NCI-H524 (cell line): ENCODE measurements at places on chromosomes 7 and 10.

GRCh38 chr7:85274454-85274853 is 87.6 kb upstream of the SEMA3D start:
- no peak for DNase-seq

DNA sequence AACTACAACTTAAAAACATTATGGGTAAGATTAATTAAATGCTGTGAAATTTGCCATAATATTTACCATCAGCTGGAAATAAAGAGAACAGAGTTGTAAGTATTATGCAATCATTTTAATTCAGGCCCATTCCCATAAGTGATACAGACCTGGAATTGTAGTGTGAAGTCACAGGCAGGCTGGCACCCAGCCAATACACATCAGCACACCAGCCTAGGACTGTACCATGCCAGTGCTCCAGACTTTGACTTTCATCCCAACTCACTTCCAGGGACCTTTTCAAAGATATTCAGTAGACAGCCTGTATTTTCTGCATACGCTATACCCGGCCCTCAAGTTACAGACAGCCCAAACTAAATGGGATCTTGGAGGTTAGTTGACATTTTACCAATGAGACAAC is 143.3 kb downstream of the TES start:
- no peak for DNase-seq

DNA sequence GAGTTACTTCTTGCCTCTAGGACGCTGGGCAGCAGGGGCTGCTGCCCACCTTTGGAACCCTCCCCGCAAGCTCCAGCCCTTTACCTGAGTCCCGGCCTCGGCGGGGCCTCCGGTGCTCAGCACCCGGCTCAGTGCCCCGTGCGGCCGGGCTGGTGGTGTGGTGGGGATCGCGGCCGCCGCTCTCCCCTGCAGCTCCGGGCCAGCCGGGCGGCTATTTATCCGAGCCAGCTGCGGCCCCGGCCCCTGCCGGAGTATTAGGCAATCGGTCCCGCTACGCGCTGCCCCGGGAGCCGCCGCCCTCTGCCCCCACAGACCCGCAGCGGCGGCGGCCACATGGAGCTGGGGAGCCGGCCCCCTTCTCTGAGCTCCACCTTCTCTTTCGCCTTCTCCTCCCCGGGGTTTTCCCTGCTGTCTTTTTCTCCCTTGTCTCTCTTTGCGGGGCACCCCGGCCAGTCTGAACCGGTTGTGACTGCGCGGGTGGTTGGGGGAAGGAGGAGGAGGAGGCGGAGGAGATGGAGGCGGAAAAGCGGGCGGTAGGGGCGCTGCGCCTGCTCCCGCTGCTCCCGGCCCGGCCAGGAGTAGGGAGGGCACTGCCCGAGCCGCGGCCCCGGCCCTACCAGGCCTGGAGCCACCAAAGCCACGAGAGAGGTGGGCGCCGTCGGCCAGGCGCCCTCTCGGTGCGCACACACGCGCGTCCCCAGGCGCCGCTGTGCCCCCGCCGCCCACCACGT is at the start of gene SLC16A9:
TSS of gene SLC16A9 (minus strand) at position 456 of the 731 bp plus-strand sequence. CDS start 25,559 bp downstream, outside the sequence.
- peak; percentile 41 for DNase-seq

GRCh38 chr7:68078157-68078710 is 1081.6 kb downstream of the TYW1 start:
- no peak for DNase-seq

DNA sequence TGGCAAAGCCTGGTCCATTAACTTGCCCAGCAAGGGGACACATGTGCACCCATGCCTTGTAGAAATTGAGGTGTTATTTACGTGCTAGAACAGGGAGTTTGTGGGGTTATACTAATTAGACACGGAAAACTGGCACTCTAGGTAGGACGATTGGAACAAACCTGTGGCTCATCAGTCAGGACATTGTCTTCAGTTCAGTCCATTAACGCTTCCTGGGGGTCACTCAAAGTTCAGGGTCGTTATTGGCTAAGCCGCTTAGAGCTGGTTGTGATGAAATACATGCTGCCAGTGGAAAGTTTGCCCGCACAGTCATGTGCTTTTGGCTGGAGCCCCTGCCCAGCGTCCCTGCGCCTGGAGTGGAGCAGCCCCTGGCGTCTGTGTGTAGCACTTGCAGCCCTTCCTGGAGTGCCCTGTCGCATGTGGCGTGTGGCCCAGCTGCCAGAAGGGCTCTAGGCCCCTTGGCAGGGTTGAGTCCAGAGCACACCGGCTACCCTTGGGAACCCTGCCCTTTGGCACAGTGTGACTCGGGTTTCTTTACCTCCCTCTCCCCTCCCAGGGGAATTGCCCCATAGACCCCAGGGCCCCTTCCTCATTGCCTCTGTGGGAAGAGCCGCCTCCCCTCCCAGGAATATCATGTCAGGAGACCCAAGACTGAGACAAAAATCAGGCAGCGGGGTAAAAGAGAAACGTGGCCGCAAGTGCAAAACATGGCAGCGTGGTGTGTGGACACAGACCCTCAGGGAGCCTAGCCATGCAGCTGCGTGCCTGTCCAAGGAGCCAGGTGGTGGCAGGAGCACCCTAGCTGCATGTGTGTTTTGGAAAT is 9.8 kb downstream of the ZNF775 start:
- DNase-seq, result peak; percentile 91

- no peak for DNase-seq
These were observed 276.8 kb downstream of the ELFN1 start for GRCh38 chr7:1946773-1947450.

DNA sequence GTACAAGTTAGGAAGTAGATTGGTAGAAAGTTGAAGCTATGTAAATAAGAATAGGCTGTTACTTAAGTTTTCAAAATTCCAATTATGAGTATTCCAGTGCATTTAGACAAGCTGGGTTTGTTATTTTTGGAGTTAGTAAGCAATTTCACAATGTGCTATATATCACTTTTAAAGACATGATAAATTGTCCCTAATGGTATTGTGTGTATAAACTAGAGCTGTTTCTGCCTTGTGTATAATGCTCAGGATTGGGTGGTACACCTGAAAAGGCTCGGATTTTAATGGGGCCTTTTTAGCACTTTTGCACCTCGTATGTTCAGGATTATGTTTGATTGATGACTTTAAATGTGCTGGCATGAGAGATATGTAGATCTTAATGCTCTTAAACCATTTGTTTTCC is 175.8 kb downstream of the VTI1A start:
- no peak for DNase-seq

DNA sequence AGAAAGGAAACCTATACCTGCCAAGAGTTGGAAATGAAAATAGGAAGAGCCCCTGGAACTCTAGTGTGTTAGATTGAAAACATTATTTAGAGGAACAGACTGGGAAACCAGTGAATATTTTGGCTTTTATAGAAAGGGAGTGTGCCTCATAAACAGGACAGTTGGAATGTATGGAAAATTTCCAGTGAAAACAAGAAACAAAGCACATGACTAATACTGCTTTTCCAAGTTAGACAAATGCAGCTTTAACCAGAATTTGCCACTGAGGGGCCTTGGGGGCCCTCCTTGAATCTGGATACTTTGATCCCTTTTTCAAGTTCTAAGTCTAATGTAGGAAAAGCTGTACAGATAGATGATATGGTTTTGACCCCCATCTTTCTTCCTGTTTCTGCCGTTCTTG is 21.2 kb downstream of the ITGB8 start:
- no peak for DNase-seq

DNA sequence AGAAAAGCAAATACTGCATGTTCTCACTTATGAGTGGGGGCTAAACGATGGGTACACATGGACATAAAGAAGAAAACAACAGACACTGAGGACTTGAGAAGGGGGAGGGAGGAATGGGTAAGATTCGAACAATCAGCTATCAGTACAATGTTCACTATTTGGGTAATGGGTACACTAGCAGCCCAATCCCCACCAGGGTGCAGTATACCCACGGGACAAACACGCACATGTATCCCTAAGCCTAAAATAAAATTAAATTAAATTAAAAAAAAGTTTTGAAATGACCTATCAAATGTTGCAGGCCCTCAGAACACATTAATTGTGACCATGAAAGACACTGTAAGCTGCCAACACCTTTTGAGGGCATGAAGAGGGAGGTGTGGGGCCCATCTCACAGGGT is 316.0 kb downstream of the WDR37 start:
- DNase-seq, result no peak

- no peak for DNase-seq
These were observed 91.8 kb downstream of the PRKAG2 start for GRCh38 chr7:151784853-151785680.

- no peak for DNase-seq
These were observed 7.3 kb downstream of the UNCX start for GRCh38 chr7:1239803-1240516.

DNA sequence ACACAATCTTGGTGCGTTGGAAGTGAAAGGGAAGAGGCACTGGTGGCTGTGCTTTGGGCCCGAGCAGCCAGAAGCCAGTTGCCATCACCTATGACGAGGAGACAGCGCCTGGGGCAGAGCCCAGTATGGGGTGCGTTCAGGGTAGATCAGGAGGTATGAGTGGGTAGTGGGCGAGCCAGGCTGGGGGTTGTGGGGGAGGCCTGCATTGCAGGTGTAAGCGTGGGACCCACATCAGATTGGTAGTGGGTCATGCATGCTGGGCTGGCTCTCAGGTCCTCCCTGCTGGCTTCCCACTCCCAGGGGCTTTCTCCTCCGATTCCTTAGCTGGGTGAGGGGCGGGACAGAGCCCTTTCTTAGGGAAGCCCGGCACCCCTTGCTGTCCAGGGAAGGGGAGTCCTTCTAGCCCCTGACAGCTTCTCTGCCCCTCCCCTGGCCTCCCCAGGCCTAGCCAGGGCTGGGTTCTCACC is 445 bp upstream of the PVRIG start:
- DNase-seq, result no peak

- DNase-seq, result no peak
These were observed 32.1 kb downstream of the CLRN3 start for GRCh38 chr10:127860592-127860991.

DNA sequence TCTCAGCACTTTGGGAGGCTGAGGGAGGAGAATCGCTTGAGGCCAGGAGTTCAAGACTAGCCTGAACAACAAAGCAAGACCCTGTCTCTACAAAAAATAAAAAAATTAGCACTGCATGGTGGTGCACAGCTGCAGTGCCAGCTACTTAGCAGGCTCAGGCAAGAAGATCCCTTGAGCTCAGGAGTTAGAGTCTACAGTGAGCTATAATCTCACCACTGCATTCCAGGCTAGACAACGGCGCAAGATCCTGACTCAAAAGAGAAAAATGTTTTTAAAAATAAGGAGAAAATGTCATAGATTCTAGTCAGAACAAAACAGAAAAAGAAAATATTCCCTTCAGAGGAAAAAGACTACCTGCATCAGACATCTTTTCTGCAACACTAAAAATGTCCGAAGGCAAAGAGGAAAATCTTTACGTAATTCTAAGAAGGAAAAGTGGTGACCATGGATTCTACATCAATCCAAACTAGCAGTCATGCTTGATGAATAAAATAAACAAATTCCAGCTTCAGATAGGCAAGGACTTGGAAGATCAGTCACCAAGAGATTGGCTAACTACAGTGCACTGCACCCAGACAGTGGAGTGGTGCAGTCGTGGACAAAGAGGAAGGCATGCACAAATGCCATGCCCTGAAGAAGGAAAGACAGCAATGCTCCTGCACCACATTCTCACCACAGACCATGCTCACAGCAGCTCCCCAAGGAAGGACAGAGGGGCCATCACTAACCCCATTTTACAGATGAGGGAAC is 54.3 kb downstream of the ERCC6 start:
- DNase-seq, result no peak

GRCh38 chr7:90092506-90092905 is 61.8 kb upstream of the STEAP1 start:
- no peak for DNase-seq

- no peak for DNase-seq
These were observed 1.8 kb downstream of the SMURF1 start for GRCh38 chr7:99141841-99142726.

- no peak for DNase-seq
These were observed 90.3 kb upstream of the PARD3 start for GRCh38 chr10:34905200-34905927.

DNA sequence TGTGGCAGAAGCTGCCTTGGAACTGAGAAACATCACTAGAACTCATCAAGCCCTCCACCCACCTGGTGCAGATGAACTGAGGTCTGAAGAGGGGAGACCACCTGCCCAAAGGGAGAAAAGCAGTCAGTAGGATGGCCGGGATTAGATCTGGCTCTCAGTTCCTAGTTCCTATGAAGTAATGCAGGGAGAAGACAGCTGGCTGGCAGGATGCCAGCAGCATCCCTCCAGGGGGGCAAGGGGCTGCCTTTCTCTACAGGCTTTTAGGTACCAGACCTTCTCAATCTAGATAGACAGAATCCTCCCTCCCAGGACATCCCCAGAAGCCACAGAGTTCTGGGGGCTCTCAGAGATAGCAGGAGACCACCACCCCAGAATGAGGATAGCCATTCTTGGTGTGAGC is 7.8 kb downstream of the CRHR2 start:
- DNase-seq, result peak; percentile 18

DNA sequence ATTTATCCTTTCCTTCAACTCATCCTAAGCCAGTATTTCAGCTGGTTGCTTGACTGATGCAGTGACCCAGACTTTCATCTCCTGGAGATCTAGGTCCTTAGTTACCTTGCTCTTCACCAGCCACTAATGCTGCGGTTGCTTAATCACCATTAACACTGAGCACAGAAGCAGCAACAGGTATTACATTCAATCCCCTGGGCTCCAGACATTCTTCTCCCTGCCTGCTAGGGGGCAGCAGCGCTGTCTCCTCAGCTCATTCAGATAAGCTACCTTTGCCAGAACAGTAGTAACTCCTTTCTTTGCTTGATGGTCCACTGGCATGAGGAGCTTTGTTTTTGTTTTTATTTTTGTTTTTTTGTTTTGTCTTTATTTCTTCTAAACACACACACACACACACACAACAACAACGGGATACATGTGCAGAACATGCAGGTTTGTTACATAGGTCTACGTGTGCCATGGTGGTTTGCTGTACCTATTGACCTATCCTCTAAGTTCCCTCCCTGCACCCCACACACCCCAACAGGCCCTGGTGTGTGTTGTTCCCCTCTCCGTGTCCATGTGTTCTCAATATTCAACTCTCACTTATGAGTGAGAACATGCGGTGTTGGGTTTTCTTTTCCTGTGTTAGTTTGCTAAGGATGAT is 1043.2 kb upstream of the C7orf33 start:
- DNase-seq, result peak; percentile 35

GRCh38 chr7:107396990-107397389 is 72.9 kb upstream of the GPR22 start:
- no peak for DNase-seq

DNA sequence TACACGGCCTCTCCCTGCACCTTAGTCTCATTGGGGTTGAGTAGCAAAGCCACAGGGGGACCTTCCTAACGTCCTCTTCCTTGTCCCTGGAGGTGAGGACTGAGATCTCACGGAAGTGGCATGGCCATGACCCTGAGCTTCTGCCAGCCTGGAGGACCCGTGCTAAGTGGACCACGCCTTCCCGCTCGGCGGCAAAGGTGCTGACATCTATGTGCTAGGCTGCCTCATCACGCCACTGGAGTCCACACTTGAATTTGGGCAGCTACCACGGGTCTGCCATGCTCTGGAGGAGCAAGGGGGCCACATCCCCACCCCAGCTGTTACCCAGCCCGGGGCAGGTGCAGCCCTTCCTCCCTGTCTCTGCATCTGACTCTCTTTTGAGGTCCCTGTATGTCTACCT is 15.3 kb downstream of the GHRHR start:
- no peak for DNase-seq
